ENCODE measurements at places on chromosomes 1 and 21.

DNA sequence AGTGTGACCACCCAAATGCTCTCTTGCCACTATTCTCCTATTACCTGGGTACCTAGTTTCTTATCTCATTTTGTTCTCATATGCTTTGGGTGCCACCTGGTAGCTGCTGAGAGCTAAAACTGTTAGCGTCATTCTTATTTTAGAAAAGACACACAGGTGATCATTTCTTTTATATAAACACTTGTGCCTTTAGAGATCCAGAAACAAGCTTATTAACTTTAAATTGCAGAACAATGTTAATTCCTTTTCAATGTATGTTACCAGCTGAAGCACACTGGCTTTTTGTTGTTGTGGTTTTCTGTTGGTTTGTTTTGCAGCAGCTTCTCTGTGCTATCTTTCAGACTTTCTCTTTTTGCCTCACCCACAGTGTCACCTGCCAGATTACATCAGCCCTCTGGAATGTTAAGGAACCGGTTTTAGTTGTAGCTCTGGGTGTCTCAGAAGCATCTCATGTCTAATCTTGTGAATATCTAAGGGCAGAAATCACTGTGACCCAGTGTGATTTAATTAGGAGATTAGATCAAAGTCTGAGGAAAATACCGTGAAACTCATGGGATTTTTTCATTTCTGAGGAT is 43.4 kb upstream of the SLC19A2 start:
- DNase-seq, result no peak

DNA sequence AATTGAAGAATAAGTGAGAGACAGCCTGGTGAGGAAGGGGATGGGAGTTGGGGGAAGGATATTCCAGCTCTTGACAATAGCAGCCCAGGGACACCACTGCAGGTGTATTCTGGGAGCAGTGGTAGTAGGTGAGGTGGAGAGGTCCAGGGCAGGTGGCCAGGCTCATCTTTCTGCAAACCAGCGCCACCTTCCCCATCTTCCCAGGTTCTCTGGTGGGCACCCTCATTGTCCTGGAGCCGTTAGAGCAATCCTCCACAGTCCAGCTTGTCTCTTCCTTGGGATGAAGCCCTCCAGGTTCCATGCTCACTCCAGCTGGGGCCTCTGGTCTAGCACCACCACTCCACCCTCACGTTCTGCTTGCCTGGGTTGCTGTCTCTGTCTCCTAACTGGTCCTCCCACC is 97.0 kb downstream of the IER5 start:
- DNase-seq, result no peak

DNA sequence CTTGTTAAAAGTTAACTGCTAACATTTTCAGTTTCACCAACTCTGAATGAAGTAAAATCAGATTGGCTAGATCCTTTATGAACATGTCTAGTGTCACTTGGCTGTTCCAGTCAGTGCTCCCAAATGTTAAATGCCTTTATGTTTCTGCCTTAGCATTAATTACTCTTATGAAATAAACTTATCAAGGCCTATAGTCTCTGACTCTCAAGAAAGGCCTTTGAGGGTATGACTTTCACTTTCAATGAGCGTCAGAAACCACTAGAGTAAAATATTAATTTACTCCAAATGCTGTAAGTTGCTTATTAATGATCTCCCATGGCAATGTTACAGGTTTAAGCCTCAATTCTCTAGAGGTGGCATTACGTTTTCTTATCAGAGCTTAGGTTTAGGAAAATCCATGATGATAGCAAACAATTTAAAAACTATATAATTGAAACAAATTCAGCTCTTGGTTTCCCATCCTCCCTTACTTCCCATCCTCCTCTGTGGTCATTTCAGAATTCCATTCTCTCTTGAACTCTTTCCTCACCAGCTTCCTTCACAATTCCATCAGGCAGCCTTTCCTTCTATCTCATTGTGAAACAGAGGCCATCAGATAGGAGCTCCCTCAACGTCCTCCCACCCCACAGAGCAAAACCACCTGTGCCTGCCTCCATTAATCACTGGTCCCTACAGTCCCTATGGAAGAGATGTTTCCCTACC is 108.6 kb upstream of the COP1 start:
- DNase-seq, result no peak

DNA sequence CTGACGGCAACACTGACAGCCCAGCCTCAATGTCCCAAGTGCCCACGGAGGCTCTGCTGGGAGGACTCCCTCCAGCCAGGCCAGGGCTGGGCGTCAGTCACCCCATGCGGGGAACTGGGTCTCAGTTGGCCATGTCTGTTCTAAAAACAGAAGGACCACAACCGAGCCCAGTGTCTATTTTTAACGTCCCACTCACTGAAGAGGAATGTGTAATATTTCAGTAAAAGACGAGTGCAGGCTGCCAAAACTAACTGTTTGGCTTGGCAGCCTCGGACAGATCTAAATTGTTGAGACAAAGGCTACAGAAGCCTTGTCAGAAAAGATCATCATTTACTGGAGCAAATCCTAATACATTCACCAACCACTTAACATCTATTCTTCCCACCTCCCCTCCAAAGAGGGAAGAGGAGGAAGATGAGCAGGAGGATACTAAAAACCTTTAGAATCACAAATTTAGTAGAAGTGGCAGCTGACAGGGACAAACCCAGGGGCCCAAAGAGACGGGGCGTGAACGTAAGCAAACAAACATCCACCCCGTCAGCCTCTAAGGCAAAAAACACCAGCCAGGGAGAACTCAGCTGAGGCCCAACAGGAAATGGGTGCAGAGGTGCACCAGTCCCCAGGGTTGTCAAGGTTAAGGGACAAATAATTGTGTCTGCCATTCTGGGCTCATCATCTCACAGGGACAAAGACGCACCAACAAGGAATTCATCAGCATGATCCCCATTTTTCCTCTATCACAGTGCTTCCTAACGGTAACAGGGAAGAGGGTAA is 18.7 kb downstream of the C1orf198 start:
- DNase-seq, result peak; percentile 91

GRCh38 chr1:44467566-44467965 is 62.5 kb downstream of the RNF220 start:
- DNase-seq, result no peak

- no peak for DNase-seq
Observed at GRCh38 chr1:27359822-27360158, 7.0 kb downstream of the MAP3K6 start.

DNA sequence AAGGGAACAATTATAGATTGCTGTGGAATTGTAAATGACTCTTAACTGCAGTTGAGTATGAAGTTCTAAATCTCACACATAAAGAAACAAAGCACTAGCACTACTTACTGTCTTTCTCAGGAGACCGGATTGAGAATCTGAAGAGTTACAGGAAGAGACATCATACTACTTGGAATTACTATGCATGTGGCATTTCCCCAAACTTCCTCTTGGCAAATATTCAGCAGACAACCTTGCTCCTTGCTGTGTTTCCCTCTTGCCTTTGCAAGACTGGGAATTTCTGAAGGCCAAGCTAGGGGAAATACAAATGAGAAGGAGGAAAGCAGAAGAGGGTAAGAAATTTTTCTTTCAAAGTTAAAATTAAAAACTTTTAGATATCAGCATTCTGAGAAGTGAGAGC is 173.6 kb upstream of the KCTD3 start:
- DNase-seq, result no peak

- no peak for DNase-seq
Observed at GRCh38 chr1:110626889-110627288, 20.7 kb upstream of the KCNA2 start.

DNA sequence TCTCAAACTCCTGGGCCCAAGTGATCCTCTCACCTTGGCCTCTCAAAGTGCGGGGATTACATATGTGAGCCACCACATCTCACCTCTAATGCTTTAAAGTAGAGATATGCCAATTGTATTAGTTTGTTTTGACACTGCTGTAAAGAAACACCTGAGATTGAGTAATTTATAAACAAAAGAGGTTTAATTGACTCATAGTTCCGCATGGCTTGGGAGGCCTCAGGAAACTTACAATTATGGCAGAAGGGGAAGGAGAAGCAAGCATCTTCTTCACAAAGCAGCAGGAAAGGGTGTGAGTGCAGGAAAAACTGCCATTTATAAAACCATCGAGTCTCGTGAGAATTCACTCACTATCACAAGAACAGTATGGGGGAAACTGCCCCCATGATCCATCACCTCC is 3.5 kb upstream of the MYCL start:
- no peak for DNase-seq

DNA sequence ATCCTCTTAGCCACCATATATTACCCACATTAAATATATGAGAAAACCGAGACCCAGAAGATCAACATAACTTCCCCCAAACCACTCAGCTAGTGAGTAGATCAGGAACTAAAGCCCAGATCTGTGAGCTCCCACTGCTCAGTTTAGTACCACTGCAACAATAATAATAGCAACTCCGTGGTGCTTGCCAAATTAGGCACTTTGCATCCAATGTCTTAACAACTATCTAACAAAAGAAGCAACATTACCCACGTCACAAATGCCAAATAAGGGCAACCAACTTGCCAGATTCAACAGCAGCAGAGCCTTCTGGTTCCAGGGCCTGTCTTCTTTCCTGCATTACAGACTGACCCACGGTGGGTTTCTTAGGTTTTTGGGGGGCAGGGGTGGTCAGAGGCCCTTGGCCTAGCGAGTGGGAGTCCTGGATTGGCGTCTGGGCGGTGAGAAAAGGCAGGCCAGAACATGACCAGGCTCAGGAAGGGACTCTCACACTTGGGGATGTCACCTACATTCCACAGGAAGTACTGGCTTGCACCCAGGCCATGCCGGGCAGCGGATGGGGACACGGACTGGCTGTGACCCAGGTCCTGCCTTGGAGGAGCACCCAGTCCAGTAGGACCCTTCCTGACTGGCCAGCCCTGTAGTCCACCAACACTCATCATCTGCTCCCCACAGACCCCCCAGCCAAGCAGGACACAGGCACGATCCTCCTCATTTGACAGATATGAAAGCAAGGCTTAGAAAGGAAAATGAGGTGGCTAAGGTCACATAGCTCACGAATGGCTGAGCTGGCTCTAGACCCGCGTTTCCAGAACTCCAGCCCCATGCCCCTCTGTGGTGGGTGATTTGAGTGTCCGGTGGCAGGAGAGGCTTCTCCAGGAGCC is 4.6 kb downstream of the HCRTR1 start:
- DNase-seq, result no peak

DNA sequence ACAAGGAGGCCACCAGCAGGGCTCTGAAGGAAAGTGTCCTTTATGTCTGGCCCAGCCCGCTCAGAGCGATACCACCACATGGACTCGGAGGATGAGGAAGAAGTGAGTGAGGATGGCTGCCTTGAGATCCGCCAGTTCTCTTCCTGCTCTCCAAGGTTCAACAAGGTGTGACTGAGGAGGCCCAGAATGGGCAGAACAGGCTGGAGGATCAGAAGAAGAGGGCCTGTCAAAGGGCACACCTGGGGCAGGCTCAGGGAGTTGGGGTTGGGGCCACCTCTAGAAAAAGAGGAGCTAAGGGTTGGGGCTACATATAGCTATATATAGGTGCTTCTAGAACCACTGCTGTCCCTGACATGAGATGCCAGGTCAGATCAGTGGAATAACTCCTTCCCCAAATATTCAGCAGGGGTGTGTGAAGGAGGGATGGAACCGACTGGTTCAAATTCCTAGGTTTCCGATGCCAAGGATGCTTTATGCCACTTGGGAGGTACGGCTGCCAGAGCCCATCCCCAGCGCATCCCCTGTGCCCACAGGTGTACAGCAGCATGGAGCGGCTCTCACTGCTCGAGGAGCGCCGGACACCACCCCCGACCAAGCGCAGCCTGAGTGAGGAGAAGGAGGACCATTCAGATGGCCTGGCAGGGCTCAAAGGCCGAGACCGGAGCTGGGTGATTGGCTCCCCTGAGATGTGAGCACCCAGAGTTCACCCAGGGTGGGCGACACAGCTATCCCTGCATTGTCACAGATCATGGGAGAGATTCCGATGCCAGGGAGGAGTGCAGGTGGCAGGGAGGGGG is 102.2 kb downstream of the PIK3R3 start:
- no peak for DNase-seq

- no peak for DNase-seq
Observed at GRCh38 chr1:172071746-172072145, 230.4 kb downstream of the DNM3 start.
